Motor neuron (in vitro differentiated cells): ENCODE measurements at places on chromosomes 3 and 15. TPM values are rescaled to one million over a fixed set of nuclear protein-coding genes. Genes with fewer than 3 reads are reported as not detected.
A peak's percentile ranks its signal among the peaks of the same experiment; 100 is the strongest.

DNA sequence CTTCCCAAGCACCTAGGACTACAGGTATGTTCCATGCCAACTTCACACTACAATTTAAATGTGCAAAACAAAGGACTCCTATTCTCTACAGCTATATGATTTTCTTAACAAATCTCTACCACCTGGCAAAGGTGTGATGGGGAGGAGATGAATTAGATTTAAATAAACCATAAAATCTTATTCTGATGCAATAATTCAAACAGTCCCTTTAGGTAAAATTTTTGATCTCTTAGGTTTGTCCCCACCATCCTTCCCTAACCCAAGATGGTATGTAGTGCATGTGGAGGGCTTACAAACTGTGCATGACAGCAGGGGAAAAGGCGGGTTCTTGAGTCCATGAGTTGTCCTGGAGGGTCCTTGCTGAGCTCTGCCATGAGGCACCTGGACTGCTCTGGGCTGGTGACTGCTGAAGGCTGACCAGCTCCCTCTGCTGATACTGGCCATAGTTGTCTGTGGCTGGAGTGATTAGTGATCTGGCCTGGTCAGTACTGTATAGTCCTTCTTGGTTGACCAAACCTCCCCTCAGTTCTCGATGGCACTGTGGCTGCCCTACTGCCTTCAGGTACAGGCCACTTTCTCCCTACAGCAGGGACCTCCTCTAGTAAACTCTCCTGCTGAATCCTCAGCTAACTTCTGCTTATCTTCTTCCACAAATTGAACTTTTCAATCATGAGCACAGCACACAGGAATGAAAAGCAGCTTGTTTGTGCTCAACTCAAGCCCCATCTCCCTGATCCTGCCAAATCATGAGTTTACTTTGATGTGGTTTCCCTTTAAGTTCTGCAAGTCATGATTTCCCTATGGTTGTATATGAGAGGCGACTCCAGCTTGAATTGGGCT lies 30.1 kb downstream of the CFAP161 start:
- no peak for ATAC-seq

DNA sequence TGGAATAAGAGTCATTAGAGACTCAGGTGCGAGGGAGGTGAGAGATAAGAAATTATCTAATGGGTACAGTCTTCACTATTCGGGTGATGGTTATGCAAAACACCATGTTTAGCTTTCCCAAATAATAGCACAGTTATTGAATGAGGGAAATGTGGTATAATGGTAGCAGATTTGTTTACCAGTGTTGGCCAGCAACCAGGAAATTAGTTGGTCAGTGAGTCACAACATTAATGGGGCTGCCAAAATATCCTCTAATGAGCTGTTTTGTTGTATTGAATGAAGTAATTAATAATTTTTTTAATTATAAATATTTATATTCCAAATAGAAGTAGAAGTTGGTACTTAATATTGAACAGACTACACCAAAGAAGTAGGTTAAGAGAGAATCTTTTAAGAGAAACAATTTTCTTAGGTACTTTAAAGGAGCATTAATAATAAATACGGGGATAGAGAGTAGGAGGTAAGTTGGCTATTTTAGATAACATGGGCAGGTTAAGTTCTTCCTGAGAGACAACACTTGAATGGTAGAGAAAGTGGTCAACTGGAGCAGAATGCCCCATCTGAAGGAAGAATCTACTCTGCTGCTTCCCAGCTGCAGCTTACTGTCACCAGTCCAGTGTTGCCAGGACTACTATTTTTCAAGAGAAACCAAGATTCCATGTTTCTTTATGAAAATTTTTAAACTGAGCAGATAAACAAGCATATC lies 218.8 kb downstream of the UBE2E2 start:
- no peak for ATAC-seq

GRCh38 chr3:28699283-28699682 lies 350.7 kb upstream of the AZI2 start:
- no peak for ATAC-seq

The VGLL3 gene
- 202 and 207 TPM in 2 replicates for total RNA-seq

GRCh38 chr3:184968115-184968514 lies 156.1 kb downstream of the VPS8 start:
- no peak for ATAC-seq

The METTL6 gene
- 25.2 and 25.8 TPM in 2 replicates for total RNA-seq

The HCLS1 gene
- total RNA-seq, result 0.36 and 2.0 TPM in 2 replicates

The CHRM5 gene
- total RNA-seq, result 0.90 and 1.1 TPM in 2 replicates

GRCh38 chr3:109707617-109708016 lies 370.3 kb upstream of the DPPA4 start:
- ATAC-seq, result no peak

The DNASE1L3 gene
- 0.76 and 1.1 TPM in 2 replicates for total RNA-seq

DNA sequence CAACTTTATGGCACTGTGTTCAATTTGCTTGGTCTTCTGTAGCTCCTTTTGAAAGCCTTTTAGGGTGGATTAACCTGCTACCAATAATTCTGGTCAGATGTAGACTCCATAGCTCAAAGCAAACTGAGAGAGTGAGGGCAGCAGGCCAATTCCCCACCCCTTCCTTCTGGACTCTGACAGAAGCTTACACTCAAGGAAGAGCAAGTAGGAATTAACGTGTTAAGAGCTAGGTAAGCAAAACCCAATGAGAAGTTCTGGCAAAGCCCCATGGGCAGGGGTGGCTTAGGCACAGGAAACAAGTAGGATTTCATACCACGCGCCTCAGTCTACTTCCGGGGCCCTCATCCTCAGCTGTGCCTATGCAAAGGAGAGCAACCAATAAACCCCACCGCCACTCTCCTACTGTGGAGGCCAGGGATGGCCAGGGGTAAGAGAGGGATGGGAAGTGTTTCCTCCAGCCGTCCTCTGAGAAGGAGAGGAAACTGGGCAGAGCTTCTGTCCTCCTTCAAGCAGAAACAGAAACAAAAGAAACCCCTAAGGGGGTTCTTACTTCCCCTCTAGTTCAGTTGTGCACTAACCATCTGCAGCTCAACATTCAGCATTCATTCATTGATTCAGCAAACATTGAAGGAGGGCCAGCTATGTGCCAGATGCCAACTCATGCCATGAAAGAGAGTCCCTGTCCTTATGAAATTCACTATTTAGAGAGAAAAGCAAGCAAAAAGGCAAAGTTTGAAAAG lies 12.6 kb downstream of the CCR5 start:
- no peak for ATAC-seq

GRCh38 chr3:89145995-89146394 lies 38.6 kb downstream of the EPHA3 start:
- ATAC-seq, result peak; percentile 100

DNA sequence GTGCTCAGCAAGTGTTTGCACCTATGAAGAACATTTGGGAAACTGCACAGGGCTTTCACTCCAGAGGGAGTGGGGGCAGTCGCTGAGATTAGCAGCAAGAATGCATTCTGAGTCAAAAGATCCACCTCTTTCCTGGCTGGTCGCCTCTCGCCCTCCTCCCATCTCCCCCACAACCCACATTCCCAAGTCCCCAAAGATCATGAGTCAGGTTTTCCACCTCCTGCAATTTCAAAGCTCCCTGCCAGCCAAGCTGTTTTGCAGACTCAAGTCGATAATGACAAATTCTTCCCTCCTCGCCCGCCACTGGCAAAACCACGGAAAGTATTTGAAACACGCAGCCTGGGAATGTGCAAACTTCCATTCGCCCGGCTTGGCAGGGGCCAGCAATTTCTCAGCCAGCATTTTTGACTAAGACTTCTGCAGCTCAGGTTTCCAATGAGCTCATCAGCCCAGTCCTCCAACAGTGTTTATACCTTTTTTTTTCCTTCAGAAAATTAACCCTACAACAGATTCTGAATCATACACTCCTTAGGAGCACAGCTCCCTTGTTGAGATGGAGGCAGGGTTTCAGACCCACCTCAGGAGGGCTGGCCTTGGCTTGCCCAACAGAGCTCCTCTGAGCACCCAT lies 181.4 kb downstream of the SMAD6 start:
- ATAC-seq, result peak; percentile 85

The RAB6B gene
- 31.5 and 32.8 TPM in 2 replicates for total RNA-seq

DNA sequence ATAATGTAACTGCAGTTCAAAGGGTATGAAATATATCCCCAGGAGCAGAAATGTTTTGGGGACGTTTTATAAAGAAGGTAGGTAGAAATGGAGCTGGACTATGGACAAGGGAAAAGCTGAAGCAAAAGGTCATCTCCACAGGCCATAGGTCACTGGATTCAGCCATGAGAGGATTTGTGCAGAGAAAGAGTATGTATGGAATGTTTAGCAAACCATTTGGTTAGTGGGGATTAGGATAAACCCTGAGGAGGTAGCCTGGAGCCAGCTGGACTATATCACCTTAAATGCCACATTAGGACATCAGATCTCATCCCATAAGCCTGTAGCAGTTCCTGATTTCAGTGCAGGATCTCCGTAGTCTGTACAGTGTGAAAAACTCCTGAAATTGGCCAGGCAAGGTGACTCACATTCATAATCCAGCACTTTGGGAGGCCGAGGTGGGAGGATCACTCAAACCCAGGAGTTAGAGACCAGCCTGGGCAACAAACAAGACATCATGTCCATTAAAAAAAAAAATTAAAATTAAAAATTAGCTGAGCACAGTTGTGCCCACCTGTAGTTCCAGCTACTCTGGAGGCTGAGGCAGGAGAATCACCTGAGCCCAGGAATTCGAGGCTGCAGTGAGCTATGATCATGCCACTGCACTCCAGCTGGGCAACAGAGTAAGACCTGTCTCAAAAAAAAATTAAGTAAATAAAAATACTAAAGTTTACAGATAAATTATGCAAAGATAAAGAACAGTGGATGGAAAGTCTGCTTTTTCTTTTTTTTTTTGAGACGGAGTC lies 4.7 kb downstream of the IP6K1 start:
- ATAC-seq, result no peak

DNA sequence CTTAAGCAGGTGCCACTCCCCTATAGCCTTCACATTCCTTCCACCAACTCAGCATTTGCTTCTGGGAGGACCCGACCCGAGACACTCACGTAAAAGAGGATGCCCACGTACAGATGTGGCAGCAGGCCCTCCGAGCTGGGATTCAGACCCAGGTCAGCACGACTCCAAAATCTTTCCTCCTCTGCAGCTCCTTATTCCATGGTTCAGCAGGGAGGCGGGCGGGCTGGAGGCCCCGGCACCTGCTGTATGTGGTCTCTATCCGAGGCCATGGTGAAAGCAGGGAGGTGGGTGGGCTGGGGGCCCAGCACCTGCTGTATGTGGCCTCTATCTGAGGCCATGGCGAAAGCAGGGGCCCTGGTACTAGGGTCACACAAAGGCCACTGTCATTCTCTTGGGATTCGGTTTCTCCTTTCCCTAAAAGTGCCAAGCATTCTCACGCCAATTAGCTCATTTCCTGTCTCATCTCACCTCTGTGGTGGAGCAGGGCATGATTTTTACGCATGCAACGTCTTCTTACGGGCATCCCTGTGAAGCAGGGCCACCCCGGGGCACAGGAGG lies 5.9 kb upstream of the MUC4 start:
- ATAC-seq, result no peak

The EXD1 gene
- total RNA-seq, result 0.14 TPM in 1 of 2 replicates, not detected in the other

The MAP4 gene
- total RNA-seq, result 161 and 166 TPM in 2 replicates

DNA sequence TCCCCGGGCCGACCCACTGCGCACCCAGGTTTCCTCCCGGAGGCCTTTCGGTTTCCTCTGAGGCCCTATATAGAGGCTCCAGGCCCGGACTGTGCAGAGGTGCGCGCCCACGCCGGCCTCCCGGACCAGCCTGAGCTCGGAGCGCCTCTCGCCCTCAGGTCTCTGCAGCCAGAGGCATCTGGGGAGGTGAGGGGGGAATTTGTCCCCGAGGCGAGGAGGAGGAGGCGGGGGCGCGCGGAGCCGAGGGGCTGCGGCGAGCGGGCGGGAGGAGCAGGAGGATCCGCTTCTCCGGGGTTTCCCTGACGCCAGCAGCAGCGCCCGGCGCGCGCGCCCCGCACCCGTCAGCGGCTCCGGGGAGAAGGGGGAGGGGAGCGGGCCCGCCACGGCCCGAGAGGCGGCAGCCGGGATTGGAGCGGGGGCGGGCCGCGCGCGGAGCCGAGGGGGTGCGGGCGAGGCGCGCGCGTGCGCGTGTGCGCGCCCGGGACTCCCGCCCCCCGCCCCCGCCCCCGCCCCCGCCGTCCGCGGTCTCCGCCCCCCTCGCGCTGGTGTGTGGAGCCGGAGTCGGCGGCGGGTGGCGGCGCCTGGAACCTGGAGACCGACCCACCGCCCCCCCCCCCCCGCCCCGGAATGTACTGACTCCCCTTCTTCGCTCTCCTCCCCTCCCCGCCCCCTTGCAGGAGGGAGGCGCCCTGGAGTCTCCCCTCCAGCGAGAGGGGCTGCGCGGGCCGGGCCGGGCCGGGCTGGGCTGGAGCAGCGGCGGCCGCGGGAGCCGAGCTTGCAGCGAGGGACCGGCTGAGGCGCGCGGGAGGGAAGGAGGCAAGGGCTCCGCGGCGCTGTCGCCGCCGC lies at the start of gene NEO1:
Gene NEO1, plus strand, starts transcription at position 657 of the 846 bp plus-strand sequence. CDS start 213 bp downstream, outside the sequence.
- ATAC-seq, result peak; percentile 80

DNA sequence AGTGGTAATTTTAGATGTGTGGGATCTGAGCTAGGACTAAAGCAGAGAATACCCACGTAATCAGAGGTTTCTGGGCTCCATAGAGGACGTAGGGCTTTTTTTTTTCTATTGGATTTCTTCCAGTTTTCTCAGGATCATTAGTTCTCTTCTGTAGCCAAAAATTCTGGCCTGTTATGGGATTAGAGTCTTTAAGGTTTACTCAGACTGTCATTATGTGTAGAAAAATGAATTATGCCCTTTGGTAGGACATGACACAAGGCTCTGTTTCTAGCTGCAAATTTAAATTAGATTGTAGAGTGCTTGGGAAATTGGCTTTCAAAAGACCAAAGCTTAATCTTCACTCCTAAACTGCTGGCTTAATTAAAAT lies 1.9 kb downstream of the SETD5 start:
- no peak for ATAC-seq

DNA sequence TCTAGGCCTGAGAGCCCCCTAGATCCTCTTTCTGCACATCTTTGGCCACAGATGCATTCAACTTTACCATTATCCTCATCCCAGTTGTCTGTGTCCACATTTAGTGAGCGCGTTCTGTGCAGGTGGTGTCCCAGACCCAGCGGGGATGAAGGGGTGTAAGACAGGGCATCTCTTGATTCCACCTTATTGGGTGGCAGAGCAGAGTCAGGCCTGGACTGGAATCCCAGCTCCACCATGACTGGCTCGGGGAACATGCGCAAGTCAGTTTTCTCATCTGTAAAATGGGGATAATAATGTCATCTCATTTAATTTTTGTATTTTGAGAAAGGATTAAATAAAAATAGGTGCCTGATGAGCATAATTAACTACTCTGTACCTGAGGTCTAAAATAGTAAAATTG lies 7.8 kb downstream of the SMAD6 start:
- no peak for ATAC-seq

GRCh38 chr3:102059145-102059943 lies 210.0 kb downstream of the NFKBIZ start:
- no peak for ATAC-seq

DNA sequence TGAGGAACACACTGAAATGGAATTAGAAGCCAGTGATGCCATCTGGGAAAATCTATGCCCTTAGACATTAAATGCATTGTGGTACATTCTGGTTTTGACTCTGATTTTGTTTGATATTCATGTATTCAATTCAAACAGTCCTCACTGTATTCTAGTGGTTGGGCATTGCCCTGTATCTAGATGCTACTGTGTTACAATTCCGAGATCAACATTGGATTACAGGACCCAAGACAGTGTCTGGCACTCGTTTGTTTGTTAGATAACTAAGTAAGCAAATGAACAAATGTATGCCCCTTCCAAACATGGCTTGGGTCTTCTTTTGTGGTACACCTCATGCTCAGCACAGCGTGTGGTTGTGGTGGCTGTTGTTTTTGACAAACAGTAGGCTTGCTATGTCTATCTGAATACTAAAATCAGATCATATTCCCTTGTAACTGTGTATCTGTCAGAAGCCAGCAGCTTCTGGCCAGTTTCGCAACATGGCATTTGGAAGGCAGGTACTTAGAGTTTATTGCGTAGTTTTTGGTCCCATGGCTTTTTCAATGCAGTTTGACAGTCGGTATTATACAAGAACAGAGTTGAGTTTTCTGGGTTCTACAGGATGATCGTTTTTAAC lies 5.7 kb downstream of the FILIP1L start:
- ATAC-seq, result no peak
